NCI-H187 (cell line): ENCODE measurements at places on chromosomes 12 and 14.

GRCh38 chr14:90674043-90674670 lies 142.1 kb downstream of the TTC7B start:
- DNase-seq: no peak

- no peak for DNase-seq
Measured at GRCh38 chr14:94876306-94876705, 106.4 kb upstream of the GSC start.

- no peak for DNase-seq
Measured at GRCh38 chr14:75595226-75595625, 16.8 kb downstream of the FLVCR2 start.

DNA sequence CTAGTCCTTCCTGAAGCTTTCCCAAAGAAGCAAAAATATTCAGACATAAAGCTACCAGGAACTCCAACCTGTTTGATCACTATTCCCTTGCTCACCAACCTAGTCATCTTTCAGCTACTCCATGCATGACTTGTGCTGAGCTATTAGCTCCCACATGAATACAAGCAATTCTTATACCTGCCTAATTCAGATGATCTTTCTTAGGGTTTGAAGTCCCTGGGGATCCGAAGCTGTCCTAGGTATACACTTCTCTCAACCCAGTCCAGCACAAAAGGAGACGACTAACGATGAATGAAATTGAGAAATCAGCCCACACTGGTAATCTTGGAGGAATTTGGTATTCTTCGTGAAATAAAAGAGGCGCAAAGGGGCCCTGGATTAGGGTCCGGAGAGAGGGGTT lies 631 bp upstream of the PTGR2 start:
- DNase-seq: no peak

- no peak for DNase-seq
Measured at GRCh38 chr12:49885663-49886461, 17.8 kb downstream of the FAIM2 start.
